ENCODE measurements at places on chromosomes 3 and 15.

DNA sequence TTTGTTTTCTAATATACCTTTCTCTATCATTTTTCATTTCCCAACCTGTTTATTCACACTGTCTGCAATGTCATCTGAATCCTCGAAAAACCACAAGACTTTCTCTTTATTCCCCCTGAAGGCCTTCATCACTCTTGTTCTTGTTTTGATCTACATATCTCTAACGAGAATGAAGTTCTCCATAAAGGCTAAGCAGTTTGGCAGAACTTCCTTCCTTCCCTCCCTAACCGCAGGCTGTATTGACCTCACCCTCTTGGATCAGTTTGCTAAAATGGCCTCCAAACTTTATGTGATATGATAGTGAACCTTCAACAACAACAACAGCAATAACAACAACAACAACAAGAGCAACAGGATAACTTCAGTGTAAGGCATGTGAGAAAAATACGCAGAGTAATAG lies 392.8 kb downstream of the TIGIT start:
- DNase-seq = no peak

DNA sequence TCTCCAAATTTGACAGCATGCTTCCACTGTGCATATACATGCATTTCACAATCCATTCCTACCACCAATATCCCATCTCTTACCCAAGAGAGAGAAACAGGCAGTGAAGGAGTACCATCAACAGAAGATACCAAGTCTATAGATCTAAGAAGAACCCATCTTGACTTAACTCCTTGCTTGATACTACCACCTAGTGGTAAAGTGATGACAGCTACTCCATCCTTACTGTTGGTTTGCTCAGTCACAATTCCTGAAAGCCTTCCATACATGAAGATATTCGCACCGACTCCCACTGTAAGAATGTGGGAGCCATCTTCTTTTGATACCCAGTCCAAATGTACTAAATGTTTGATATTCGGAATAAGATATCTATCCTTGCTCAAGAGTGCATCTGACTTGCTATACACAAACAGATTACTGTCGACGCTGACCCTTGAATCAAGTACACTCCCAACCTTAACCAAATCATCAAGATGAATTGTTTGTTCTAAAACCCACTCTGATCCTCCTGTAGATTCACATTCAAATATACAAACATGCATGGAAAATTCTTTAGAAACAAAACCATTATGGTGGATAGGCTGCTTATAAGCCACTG lies 123.1 kb downstream of the DMXL2 start:
- peak; percentile 52 for DNase-seq

GRCh38 chr15:72341361-72341760 lies 21.4 kb upstream of the CELF6 start:
- no peak for DNase-seq

DNA sequence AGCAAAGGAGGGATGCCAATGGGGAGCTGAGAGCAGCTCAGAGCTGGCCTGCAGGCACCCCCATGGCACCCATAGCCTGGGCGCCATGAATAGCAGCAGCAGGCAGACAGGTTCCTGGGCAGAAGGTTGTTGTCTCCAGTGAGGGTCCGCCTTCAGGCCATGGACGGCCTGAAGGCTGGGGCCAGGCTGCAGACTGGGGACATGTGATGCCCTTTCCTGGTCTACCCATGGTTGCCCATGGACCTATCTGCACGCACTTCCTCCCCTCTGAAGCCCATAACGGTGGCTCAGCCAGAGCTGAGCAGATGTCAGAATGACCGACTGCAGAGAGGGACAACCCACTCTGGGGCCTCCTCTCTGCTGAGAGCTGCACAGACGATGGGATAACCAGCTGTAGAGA lies 256.8 kb downstream of the PLOD2 start:
- no peak for DNase-seq

DNA sequence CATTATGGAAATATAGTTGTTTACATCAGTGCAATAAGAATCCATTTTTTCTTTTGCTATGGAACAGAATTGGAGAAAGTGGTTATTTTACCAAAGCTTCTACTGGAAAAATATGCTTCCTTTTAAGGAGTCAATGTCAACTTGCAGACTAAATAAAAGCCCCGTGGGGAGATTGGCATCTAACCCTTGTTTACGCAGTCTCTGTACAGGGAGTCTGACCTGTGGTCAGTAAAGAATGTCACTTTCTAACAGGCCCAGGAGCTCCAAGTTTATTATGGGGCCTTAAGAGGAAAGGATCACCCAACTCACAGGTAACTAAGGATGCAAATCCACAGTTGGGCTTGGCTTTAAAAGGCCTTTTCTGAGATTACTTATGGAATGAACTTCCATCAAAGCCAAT lies 1751.2 kb downstream of the SI start:
- no peak for DNase-seq

GRCh38 chr3:87298111-87298718 lies 21.8 kb upstream of the POU1F1 start:
- peak; percentile 30 for DNase-seq

DNA sequence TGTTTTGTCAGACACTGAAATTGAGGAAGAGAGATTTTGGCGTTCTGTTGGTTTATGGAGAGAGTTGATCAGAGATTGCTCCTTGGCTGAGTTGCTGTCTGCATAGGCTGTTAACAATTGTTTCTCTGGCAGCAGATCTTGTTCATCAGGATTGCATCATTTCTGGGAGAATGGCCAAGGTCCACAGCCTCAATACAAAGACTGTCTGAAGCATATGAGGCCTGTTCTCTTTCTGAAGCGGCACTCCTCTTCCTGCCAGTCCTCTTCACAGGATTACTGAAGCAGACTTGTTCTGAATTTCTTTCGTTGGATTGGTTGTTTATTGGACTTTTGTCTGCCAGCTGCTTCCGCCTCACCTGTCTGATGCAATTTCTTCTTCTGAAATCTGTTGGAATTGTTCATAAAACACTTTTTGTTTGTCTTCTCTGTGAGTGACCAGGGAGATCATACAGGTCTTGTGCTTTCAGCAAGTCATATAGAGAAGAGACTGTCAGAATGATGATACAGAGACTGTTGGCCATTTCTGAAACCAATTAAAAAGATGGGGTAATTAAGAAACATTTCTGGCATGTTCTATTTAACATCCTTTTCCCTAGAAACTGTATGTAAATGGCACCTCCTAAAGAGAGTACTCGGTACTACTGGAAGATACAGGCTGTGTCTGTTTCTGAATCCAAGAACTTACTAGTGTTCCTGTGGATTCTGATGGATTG lies 25.5 kb downstream of the SETD5 start:
- peak; percentile 70 for DNase-seq

GRCh38 chr3:128041344-128041743 lies 10.9 kb upstream of the SEC61A1 start:
- no peak for DNase-seq

DNA sequence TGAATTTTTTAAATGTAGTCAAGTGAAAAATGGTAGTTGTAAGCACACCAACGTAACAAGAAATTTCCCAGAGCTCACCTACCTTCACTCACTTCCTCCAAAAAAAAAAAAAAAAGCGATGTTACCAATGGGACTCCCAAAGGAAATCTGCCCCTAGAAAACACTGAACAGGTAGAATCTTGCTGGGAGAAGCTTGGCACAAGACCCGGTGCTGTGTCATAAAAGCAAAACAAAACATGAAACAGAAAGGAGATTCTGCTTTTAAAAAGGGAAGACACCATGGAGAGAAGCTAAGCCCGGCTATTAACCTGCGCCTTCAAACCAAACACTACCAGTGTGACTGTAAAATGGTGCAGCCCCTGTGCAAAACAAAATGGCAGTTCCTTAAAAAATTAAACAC lies 40.5 kb downstream of the PGPEP1L start:
- DNase-seq = no peak

DNA sequence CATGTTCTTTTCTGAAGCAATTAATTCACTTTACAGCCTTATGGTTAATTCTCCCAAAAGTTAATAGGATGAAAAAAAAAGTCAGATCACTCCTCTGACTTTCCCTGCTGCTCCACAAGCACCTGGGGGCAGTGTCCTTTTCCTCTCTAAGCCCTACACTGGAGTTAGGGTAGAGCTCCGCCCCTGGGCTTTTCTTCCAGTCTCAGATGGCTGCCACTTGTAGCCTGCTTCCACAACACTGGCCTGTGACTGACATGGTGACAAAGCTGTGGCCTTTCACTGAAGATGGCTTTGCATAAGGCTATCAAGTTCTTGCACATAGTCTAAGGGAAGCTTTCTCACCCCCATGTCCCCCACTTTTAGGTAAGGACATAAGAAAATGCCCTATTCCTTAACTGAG lies 1.3 kb upstream of the MON1A start:
- no peak for DNase-seq

DNA sequence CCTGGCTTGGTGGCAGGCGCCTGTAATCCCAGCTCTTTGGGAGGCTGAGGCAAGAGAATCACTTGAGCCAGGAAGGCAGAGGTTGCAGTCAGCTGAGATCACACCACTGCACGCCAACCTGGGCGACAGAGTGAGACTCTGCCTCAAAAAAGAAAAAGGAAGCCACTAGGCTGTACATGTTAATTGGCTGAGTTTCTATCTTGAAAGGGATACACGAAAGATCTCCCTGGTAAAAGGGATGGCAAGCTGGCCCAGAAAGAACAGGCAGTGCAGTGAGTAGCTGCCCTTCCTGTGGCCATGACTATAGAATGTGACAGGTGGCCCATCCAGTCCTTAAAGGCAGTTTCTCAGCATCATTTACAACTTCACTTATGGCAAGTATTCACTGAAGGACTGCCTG lies 12.3 kb downstream of the LRIG1 start:
- DNase-seq = no peak

GRCh38 chr15:46703871-46704637 lies 1013.3 kb upstream of the SEMA6D start:
- no peak for DNase-seq

DNA sequence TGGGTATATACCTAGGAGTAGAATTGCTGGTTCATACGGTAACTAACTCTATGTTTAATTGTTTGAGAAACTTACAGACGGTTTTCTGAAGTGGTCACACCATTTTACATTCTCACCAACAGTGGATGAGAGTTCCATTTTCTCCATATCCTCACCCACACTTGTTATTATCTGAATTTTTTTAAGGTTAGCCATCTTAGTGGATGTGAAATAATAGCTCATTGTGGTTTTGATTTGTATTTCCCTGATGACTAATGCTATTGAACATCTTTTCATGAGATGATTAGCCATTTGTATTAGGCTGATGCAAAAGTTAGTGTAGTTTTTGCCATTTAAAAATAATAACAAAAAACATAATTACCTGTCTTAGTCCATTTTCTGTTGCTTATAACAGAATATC lies 18.6 kb downstream of the CSTA start:
- no peak for DNase-seq

DNA sequence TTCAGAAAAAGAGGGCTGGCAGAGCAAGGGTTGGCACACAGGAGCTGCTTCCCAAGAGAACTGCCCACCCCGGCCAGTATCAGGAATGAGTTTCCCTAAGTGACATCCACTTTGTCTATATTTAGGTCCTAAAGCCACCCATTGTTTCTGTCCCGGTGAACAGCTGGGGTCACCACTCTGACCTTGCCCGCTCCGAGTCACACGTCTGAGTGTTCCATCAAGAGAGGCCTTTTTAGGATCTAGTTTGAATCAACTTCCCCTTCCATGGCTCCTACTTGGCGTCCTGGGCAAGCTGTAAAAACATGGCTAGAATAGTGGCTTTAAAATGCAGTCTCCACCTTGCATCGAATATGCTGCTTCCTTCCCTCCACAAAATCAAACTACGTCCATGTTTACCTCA lies 109.6 kb upstream of the ARHGEF3 start:
- no peak for DNase-seq

GRCh38 chr3:184377882-184378445 lies at the start of gene THPO:
TSS of gene THPO (minus strand) at chr3:184378207. CDS start at chr3:184376259, 1,948 bp downstream.
- no peak for DNase-seq

- DNase-seq = peak; percentile 63
These were observed 1.0 kb upstream of the ZNF620 start for GRCh38 chr3:40504636-40505430.

DNA sequence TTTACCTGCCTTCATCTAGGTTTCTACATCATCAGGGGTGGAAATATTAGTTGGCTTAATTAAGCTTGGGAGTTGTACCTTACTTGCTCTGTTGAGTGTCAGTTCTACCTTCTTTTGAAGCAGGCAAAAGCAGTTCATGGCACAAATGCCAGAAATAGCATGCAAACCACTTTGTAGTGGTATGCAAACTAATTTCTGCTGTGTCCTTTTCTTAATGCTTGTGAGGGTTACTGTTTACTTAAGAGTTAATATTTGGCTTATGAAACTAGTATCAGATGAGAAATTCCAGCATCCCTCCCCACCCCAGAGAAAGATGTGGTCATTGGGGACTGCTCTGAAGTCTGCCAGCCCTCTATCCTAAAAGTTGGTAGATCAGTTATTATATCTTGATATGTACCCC lies 7.1 kb downstream of the ATP2C1 start:
- no peak for DNase-seq

- DNase-seq = no peak
These were observed 3.5 kb upstream of the MNS1 start for GRCh38 chr15:56468401-56468800.

- no peak for DNase-seq
These were observed 614.0 kb downstream of the MCTP2 start for GRCh38 chr15:94845390-94845716.

DNA sequence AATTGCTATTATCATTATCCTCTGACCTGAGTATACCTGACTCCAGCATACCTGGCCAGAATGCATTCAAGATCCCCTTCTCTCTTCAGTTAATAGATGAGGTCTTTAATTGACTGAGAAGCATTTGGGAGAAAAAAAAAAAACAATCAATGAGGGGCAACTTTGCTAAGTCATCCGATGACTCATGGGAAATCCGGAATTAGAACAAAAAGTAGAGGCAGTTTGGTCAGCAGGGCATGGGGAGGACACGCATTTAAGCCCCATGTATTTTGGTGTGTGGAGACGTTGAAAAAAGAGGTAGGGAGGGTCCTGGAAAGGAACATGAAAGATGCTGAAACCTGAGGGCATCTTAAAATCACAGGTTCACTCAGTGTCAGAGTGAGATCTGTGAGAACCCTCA lies 256.2 kb downstream of the RORA start:
- peak; percentile 23 for DNase-seq

DNA sequence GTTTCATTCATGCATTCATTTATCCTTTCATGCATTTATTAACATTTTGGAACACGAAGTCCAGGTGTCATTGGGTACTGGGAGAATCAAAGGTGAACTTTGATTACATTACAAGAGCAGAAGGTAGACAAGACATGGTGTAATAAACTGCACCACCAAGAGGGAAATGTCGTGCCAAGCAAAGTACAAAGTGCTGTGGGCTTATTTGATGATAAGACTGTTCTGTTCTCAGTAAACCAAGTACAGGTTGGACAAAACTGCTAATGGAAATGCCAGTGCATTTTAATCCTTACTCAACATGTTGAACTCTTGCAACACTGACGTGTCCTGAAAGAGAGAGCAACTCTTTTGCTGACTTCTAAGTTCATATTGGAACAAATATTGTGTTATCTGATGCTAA lies 69.4 kb downstream of the MME start:
- DNase-seq = no peak

Data from RWPE1 (cell line).